ENCODE measurements at places on chromosomes 1 and 21.

DNA sequence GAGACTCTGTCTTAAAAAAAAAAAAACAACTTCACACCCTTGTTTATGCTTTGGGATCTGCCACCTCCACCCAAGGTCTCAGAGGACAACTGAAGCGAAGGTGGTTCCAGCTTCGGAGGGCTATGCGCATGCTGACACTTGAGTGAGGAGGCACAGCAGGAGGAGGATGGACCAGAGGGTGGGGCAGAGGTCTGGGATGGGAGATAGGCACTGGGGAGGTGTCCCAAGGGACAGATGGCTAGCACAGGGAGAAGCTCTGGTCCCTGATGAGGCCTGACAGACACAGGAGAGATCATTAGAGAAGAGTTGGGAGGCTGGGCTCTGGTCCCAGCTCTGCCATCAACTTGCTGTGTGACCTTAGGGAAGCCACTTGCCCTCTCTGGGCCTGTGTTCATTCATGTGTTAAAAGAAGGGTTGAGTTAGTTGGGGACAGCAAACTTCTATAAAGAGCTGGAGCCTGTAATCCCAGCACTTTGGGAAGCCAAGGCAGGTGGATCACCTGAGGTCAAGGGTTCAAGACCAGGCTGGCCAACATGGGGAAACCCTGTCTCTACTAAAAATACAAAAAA lies 16.8 kb downstream of the E2F2 start:
- DNase-seq = no peak

DNA sequence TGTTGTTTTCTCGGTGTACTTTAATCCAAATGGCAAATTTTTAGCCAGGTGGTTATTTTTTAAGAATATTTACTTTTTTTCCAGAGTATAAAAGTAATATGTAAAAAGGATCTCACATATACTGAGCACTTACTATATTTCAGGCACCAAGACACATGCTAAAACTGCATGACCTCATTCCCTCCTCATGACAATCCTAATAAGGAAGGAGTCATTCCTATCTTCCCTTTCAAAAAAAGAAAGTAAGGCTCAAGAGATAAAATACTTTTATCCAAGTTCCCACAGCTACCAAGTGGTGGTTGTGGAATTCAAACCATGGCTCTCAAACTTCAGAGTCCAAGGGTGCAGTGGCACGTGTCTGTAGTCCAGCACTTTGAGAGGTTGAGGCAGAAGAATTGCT lies 19.4 kb downstream of the ATP2B4 start:
- peak; percentile 47 for DNase-seq

DNA sequence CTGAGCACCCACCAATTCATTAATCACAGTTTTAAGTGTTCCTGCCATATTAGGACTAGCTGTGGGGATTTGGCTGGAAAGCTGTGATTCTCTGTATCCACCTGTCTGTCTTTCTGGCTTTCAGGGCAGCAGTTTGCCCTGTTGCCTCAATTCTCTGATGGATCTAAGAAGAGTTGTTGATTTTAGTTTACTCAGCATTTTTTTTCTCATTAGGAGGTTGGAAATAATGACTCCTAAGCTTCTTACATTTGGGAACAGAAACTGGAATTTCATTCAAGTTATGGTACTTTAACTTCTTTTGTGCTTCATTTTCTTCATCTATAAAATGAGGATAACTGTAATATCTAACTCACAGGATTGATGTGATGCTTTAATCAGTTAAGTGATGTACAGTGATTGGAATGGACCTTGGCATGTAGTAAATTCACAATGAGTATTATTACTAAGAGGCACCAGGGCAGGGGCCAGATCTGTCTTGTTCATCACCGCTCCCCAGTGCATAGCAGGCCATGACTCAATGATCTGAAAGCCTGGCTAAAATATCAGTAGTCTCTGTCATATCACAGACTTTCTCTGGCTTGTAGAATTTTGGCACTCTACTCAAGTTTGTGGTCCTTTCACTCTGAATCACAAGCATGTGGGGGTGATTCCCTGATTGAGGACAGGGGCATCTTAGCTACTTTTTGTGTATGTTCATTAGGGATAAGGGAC lies 51.4 kb upstream of the GREM2 start:
- peak; percentile 92 for DNase-seq

DNA sequence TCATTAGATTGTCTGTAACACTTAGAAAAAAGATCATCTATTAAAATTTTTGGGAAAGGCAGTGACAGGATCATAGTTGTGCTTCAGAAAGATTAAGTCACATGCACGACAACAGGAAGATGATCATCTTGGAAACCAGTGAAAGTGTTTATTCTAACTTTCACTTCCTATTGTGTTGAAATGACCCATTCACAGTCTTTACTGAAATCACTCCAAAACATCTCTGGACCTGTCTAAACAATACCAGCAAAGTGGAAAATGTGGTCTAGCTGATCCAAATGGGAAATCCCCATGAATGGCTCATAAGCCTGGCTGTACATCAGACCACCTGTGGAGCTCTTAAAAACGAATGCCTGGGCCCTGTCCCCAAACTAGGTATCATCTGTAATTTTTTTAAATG lies 111.1 kb upstream of the ETV3 start:
- no peak for DNase-seq

DNA sequence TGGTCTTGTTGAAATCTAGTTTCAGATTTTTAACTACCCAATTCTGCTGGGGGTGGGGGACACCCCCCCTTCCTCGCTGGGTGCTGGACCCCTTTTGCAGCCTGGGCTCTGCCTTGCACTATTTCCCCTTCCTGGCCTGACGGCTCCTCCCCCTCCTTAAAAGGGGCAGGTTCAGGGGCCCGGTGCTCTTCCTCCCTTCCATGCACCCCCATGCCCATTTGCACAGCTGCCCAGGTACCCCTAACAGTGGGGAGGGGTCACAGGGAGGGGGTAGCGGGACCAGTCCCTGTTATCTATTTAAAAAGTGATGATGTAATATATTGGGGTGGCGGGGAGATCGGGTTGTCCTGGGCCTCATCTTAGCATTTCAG lies 15.3 kb downstream of the ZBTB7B start:
- no peak for DNase-seq

All from osteoblast (primary cell).